Activated CD8-positive, alpha-beta T cell treated with anti-CD3 and anti-CD28 coated beads, Interleukin-2, amount 10 ng/mL, durations not matched to agents 7 days and 5 days (primary cell): ENCODE measurements at places on chromosomes 7 and 10. TPM values are rescaled to one million over a fixed set of nuclear protein-coding genes. Genes with fewer than 3 reads are reported as not detected.

GRCh38 chr7:151274936-151275812 is 26.7 kb upstream of the SMARCD3 start:
- no peak for DNase-seq

Gene ADAMTS14
- total RNA-seq, result 0.05 TPM

Gene NOS3
- total RNA-seq, result 12.2 TPM

DNA sequence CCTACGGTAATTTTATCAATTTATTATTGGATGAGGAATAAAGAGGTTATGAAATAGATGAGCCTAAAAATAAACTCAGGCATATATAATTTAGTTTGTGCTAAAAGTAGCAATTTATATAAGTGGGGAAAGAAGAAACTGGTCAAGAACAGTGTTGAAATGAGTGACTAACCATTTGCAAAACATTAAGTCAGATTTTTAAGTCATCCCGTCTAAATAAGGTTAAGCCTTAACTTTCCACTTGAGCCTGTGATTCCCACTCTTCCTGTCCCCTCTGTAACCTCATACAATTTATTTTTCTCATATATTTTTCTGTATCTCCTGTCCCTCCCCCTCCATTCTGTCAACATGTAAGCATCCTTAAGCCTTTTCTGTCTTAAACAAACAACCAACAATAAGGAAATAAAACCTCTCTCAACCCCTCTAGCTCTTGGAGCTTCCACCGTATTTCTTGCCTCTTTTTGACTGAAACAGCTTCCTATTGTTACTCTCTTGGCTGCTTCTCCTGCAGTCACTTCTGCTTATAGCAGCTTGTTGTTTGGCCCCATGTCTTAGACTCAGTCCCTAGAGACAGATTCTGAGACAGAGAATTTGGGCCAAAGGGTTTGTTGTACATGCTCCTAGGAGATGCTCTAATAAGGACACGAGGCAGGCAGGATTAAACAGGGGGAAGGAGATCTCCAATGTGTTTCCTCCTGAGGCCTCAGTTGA is 109.7 kb downstream of the GNAI1 start:
- no peak for DNase-seq

Gene PRPS1L1
- not detected for total RNA-seq

DNA sequence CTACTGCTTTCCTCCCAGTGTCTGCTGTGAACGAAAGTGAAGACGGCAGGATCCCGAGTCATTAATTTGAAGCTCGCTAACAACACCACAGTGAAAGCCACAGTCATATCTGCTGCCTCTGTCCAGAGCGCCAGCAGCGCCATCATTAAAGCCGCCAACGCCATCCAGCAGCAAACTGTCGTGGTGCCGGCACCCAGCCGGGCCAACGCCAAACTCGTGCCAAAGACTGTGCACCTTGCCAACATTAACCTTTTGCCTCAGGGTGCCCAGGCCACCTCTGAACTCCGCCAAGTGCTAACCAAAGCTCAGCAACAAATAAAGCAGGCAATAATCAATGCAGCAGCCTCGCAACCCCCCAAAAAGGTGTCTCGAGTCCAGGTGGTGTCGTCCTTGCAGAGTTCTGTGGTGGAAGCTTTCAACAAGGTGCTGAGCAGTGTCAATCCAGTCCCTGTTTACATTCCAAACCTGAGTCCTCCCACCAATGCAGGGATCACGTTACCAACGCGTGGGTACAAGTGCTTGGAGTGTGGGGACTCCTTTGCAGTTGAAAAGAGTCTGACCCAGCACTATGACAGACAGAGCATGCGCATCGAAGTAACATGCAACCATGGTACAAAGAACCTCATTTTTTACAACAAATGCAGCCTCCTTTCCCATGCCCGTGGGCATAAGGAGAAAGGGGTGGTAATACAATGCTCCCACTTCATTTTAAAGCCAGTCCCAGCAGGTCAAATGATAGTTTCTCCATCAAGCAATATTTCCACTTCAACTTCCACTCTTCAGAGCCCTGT is 94.8 kb upstream of the KCNMA1 start:
- DNase-seq, result no peak

DNA sequence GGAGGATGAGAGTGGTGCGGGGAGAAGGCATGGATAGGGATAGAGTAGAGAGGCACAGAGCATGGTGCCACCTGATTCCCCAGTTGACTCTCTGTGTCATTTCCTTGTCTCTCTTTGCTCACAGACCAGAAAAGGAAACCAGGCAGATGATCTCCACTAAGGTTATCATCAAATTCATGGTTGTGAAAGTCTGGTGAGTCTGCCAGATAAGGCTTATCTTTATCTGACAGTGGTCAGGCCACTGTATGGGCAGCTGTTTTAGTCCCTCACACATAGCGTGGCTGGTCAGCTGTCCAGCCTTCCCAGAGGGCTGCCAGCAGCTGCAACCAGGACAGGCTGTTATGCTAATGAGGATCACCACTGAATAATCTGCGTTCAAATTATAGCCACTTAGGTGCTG is 99.0 kb downstream of the ADRA2A start:
- no peak for DNase-seq
